ENCODE measurements at places on chromosomes 6 and 20. TPM values are rescaled to one million over a fixed set of nuclear protein-coding genes. Genes with fewer than 3 reads are reported as not detected.

Gene METTL24
- total RNA-seq: 6.6 TPM

Gene ADAT2
- 6.1 TPM for total RNA-seq

DNA sequence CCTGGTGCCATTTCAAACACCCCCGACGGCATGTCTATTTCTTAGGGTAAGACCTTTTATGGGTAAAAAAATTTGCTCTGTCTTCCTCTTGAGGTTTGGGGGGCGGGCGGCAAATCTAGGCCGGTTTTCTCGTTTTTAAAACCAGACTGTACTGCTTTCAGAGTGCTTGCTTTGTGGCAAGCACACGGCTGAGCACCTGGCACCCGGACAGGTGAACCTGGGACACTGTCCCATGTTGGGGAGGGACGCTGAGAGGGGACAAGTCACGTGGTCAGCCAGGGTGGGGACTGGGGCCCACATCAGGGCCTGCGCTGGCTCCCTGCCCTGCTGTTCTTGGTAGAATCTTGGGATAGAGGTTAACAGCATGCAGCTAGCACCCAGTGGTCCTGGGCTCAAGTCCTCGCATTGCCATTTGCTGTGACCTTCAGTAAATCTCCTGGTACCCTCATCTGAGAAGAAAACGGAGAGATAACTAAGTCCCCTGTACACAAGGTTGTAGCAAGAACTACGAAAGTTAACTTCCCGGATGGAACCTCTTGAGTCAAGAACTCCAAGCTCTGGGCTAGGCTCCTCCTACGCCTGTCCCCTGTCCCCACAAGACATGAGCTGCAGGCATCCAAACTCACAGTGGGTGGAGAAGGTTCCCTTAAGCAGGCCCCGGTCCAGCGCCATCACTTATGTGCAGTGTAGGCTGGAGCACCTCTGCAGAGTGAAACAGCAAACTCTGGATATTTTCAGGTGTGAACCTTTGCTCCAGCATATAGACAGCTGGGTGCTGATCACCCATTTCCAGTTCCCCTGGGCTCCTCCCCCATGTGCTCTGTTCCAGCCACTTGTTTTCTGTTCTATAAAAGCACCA, 41.7 kb downstream of the PMEPA1 start:
- DNase-seq: no peak

- DNase-seq: no peak
Observed at GRCh38 chr20:53447316-53447715, 146.3 kb downstream of the ZNF217 start.

DNA sequence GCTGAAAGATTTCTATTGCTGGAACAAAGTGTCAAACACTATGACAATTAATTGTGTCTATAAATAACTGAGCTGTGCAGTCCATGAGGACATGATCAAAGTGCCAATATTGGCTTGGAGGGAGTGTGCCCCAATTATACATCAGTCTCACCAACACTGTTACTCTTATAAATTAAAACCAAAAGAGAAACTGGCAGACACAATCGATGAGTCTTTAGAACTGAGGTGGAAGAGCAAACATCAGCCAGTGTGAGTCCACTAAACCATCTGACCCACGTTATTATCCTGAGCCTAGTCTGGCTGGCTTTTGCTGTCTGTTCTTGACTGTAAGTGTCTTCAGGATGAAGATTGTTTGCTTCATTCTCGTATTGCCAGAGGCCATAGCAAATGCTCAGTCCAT, 98.9 kb downstream of the OLIG3 start:
- DNase-seq: no peak

Gene C4B
- total RNA-seq: 199 TPM

- DNase-seq: no peak
Observed at GRCh38 chr6:113148566-113148965, 708.6 kb upstream of the MARCKS start.

Gene HELZ2
- total RNA-seq: 12.6 TPM

Gene SIM1
- not detected for total RNA-seq

GRCh38 chr20:478949-479429, 16.7 kb upstream of the TBC1D20 start:
- no peak for DNase-seq

- no peak for DNase-seq
Observed at GRCh38 chr6:21869085-21869771, 275.7 kb downstream of the SOX4 start.

Gene CFB
- total RNA-seq: 18.5 TPM

DNA sequence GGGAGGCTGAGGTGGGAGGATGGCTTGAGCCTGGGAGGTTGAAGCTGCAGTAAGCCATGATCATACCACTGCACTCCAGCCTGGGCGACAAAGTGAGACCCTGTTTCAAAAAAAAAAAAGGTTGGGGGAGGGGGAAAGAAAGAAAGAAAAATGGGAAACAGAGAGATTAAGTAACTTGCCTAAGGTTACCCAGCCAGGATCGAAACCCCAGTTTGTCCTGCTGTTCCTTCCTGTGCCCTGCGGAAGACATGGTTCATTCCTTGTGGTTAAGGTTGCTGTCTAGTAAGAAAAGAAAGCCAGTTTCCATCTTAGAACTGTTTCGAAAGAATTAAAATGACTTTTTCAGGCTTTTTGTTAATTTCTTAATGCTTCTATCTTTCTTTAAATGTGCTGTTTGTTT, 29.8 kb downstream of the C6orf89 start:
- DNase-seq: no peak

GRCh38 chr6:138550346-138550767, 51.1 kb upstream of the NHSL1 start:
- DNase-seq: no peak

GRCh38 chr6:42898891-42899361, 16.9 kb upstream of the PTCRA start:
- DNase-seq: peak; percentile 80

DNA sequence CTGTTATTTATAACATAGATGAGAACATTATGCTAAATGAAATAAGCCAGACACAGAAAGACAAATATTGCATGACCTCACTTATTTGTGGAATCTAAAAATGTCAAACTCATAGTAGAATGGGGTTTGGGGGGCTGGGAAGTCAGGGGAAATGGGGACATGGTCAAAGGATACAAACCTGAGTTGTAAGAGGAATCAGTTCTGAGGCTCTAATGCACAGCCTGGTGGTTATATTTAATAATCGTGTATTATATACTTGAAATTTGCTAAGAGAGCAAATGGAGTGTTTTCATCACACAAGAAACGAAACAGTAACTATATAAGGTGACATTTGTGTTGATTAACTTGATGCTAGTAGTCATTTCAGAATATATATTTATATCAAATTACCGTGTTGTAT, 40.8 kb upstream of the GFOD1 start:
- no peak for DNase-seq

Gene ZSCAN16
- total RNA-seq: 2.9 TPM

DNA sequence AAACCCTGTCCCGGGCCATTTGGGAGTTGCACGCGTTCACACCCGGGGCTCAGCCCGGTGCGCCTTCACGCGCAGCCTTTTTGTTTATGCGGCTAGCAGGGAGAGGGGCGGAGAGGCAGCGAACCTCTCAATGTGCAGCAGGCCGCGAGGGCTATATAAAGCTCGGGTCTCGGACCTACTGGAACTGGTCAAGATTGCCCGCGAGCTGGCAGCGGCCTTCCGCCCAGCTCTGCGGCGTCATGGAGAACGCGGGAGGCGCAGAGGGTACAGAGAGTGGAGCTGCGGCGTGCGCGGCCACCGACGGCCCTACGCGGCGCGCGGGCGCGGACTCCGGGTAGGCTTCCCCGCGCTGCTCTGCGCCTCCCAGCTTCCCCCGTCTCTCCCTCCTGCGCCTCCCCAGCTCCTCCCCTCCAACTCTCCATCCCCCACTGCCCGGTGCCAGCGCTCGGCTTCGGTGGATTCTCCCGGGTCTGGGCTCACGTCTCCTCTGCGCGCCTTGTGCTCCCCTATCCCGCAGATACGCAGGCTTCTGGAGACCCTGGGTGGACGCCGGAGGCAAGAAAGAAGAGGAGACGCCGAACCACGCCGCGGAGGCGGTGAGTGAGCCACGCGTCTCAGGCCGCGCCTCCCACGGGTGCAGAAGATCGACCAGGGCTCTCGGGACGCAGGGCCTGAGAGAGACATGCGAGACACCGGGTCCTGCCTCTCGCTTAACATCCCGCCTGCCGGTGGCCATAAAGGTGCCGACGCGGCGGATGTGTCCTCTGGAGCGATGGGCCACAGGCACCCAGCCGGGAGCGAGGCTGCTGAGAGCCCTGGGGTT, at the start of gene RIPPLY2:
RIPPLY2 (plus strand) TSS at position 183 of the 823 bp plus-strand sequence; CDS start at position 240, 57 bp downstream.
- no peak for DNase-seq

Gene ZC3H12D
- 0.34 TPM for total RNA-seq

DNA sequence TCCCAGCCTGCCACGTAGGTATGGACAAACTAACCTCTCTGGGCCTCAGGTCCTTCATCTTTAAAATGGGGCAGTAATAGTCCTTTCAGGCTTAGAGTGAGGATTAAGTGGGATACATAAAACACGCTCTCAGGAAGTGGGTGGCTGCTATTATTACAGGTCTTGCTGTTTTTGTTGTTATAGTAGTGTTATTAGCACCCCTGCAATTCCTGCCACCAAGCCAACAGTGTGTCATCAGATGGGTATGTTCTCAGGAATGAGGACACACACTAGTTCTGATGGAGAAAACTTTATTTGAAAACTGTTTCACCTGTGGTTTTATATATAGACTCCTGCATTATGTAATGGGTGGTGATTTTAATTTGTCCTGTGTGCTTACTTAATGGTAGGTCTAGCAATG, 131.7 kb downstream of the LRRC1 start:
- no peak for DNase-seq

DNA sequence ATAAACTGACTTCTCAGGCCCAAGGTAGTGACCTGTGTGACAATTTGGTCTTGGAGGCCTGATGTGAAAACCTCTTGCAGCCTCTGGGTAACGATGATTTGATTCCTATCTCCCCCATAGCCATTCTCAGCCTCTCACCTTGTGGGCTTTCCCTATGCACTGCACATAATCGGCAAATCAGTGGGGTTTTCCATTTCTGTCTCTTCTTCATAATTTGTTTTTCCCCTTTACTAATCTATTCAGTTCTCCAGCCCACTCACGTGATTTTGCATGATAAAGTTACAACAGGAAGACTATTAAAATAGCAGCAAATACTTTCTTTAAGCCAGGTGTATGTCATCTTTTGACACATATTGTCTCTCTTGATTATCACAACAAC, 893.7 kb downstream of the TFAP2A start:
- no peak for DNase-seq

DNA sequence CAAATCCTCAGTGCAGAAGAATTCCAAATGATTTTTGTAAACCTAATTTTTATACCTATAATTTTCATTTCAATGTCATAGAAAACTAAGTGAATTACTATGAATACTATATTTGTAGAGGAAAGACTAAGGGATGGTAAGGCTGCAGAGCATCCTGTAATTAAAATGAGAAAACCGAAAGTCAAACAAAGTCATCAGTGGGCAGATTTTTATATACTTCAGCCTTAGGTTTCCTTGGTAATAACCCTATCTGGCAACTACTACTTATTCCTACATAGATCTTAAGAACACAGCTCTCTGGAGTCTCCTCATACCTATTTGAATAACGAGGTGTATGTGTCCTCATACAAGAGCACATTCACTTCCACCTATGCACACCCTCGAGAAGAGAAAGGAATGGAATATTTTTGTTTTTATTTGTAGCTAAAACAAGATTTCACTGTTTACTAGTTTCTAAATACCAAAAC, 117.9 kb upstream of the SGK1 start:
- no peak for DNase-seq

Gene HLA-DRB5
- 16.5 TPM for total RNA-seq

DNA sequence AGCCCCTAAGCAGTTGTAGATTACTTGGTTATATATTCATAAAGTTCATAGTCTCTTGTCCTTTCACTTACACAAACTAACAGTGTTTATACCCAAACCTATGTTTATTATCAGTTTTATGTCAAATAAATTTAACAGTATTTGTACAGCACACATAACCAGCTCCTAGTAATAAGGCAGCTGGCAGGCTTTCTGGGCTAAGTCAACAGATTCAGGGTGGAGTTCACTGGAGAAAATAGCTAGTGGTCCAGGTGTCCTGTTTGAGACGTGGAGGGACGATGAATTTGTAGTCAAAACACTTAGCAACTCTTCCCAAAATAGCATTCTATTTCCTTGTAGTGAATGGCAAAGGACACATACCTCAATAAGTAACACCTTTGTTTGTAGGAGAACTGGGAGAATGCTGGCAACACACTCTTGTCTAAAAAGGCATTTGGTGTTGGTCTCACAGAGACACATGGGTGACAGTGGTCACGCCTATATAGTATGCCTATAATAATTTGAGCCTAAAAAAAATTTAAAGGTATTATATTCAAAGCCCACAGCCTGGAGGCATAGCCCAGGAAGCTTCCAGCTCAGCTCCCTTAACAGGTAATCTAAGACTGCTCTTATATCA, 156.4 kb upstream of the CARMIL1 start:
- DNase-seq: no peak

GRCh38 chr6:98530732-98531131, 303.6 kb upstream of the POU3F2 start:
- no peak for DNase-seq

- peak; percentile 55 for DNase-seq
Observed at GRCh38 chr6:168607272-168608112, 166.5 kb downstream of the SMOC2 start.

GRCh38 chr6:167119670-167120582, 3.0 kb upstream of the CCR6 start:
- no peak for DNase-seq

DNA sequence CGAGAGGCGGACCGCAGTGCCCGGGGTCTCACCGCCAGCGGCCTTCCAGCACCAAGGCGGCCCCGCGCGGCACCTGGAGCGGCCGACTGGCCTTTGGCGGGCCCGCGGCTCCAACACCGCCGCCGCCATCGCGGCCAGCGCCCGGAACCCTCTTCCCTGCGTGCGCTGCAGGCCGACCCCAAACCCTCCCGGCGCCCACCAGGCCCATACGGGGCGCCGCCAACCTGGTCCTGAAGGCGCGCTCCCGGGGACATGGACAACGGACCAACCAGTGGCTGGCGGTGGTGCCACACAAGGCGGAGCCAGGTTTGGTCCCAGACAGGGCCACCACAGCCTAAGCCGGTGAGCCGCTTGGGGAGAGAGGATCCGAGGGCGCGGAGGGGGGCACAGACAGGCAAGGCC, 1514.8 kb upstream of the DEFB115 start:
- no peak for DNase-seq

GRCh38 chr6:18023891-18024290, 36.5 kb upstream of the KIF13A start:
- no peak for DNase-seq

- DNase-seq: no peak
Observed at GRCh38 chr20:46741924-46742668, 32.6 kb downstream of the SLC2A10 start.

Gene BHLHE23
- total RNA-seq: not detected

- DNase-seq: no peak
Observed at GRCh38 chr6:30707281-30707850, 9.7 kb downstream of the MDC1 start.

- no peak for DNase-seq
Observed at GRCh38 chr6:72132427-72132826, 246.1 kb downstream of the RIMS1 start.

Gene LSM14B
- 56.1 TPM for total RNA-seq

DNA sequence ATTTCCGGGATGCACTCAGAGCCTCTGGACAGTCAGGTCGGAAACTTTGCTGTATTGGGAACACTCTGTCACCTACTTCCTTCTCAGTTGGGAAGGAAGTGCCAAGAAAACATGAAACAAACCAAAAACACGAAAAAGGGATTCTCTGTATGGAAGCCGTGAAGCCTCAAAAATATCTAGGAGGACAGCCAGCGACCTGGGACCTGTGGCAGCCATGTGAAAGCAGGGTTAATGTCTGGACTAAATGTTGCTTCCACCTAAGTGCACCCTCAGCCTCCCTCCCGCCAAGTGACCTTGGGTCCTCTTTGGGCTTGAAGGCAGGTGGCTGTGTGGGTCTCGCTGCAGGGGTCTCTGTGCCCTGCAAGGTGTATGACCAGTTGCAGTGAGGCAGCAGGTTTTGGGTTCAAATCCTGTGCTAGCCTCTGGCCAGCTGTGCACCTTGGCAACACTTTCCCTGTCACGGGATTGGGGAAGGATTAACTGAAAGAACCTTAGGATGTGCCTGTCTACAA, 851 bp downstream of the MAVS start:
- no peak for DNase-seq
